Naive B cell (primary cell): ENCODE measurements at places on chromosomes 1 and 21. TPM values are rescaled to one million over a fixed set of nuclear protein-coding genes. Genes with fewer than 3 reads are reported as not detected.
A peak's percentile ranks its signal among the peaks of the same experiment; 100 is the strongest.

GRCh38 chr1:116508085-116508983 lies 62.5 kb downstream of the CD58 start:
- H3K27ac ChIP-seq: no peak overlapping the region
- peaks cover 27% of the 10 kb centered on the region for H3K4me1 ChIP-seq
- no peak overlapping the region for H3K4me3 ChIP-seq
- no peak for DNase-seq
- no peaks in the 10 kb centered on the region for H3K27me3 ChIP-seq

- H3K4me3 ChIP-seq: no peak overlapping the region
- H3K27ac ChIP-seq: no peak overlapping the region
- H3K4me1 ChIP-seq: no peaks in the 10 kb centered on the region
- DNase-seq: no peak
- no peaks in the 10 kb centered on the region for H3K27me3 ChIP-seq
Measured at GRCh38 chr1:238592621-238593020, 701.9 kb upstream of the ZP4 start.

Gene LEFTY1
- not detected for polyA plus RNA-seq

DNA sequence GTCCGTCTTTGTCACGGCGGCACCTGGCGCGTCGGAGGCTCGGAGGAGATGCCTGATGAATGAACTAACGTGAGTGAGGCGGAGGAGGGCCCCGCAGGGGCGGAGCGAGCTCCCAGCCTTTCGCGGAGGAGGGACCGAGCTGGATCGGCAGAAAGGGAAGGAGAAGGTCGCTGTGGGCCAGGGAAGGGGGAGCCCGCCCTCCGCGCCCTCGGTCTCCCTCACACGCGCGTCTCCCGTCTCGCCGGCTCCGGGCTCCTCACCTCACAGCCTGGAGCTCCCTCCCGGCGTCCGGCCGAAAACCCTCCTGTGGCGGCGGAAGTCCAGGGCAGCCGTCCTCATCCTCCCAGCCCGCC lies 519 bp downstream of the ZNF496 start:
- H3K36me3 ChIP-seq: no peaks in the 10 kb centered on the region
- H3K27ac ChIP-seq: peak overlapping the region; percentile 73
- no peaks in the 10 kb centered on the region for H3K27me3 ChIP-seq
- H3K4me3 ChIP-seq: peak overlapping the region; percentile 96

Gene TNFAIP8L2
- not detected for polyA plus RNA-seq

DNA sequence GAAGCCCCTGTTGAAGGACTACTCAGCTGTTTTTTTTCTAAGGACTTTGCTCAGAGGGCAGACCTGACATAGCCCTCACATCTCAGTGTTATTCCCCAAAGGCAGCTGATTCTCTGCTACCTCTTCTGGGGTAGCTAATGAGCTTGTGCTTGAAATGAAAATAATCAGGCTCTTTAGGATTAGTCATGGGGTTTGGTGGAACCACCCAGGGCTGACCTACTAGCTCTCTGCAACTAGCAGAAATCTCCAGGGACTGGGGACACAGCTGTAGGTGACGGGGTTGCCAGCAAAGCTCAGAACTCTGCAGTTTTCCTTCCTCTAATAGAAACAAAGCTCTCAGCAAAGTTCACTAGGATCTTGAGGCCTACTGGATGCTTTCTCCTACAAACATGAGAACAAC lies 106.4 kb upstream of the BCL9 start:
- no peaks in the 10 kb centered on the region for H3K36me3 ChIP-seq
- H3K27ac ChIP-seq: no peak overlapping the region
- no peak overlapping the region for H3K4me3 ChIP-seq
- peaks cover 30% of the 10 kb centered on the region for H3K27me3 ChIP-seq

- H3K27ac ChIP-seq: peak overlapping the region; percentile 94
- H3K4me1 ChIP-seq: peaks cover 76% of the 10 kb centered on the region
- peaks cover 41% of the 10 kb centered on the region for H3K36me3 ChIP-seq
- no peak for DNase-seq
- H3K27me3 ChIP-seq: no peaks in the 10 kb centered on the region
Measured at GRCh38 chr1:145993618-145994390, 2.6 kb downstream of the TXNIP start.

Gene CFAP45
- 0.82 TPM for polyA plus RNA-seq

DNA sequence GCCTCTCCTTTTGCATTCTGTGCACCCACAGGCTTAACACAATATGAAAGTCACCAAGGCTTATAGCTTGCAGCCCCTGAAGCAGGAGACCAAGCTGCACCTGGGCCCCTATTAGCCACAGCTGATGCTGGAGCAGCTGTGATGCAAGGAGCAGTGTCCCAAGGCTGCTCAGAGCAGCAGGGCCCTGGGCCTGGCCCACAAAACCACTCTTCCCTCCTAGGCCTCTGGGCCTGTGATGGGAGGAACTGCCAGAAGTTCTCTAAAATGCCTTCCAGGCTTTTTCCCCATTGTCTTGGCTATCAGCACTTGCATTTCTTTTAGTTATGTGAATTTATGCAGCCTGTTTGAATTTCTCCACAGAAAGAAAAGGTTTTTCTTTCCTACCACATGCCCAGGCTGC lies 89.5 kb upstream of the KCTD3 start:
- no peak overlapping the region for H3K27ac ChIP-seq
- no peaks in the 10 kb centered on the region for H3K27me3 ChIP-seq
- no peak overlapping the region for H3K4me3 ChIP-seq
- H3K4me1 ChIP-seq: no peaks in the 10 kb centered on the region

DNA sequence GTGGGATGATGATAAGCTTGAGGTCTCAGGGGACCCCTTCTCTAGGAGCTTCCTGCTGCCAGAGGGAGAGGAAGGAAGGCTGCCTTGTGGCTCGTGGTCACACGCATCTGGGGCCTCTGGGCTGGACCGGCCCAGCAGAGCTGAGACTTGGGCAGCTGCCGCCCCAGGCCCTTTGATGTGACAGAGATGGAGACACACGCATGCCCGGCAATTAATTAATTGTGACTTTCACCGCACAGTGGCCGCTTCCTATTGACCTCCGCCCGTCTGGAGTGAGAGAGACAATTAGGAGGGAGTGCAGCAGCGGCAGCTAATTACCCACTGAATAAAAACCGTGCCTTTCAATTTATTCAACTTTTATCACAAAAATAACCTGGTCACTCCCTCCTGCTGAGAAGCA lies 16.6 kb upstream of the C1QA start:
- no peak overlapping the region for H3K4me3 ChIP-seq
- H3K27me3 ChIP-seq: peaks cover 23% of the 10 kb centered on the region
- H3K27ac ChIP-seq: no peak overlapping the region

DNA sequence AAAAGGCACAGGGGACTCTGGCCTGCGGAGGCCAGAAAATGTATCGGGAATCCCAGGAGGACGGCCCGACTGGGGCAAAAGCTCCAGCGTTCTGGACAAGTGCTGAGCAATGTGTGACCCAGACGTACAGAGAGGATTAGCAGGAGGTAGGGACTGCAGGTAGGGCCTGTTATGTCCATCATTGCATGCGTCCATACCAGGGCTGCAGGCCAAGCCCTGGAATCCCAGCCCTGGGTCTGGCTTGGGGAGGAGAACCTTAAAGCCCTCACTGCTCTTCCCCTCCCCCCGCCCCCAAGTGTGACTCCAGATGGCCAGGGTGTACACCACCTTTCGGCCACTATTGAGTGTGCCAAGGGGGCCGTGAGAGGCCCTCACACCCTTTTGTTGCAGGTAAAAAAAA lies 2.0 kb downstream of the RNF207 start:
- H3K4me1 ChIP-seq: peaks cover 26% of the 10 kb centered on the region
- H3K27me3 ChIP-seq: peaks cover 25% of the 10 kb centered on the region
- DNase-seq: no peak
- no peaks in the 10 kb centered on the region for H3K36me3 ChIP-seq
- H3K27ac ChIP-seq: no peak overlapping the region

Gene PAQR6
- polyA plus RNA-seq: not detected

- no peak overlapping the region for H3K27ac ChIP-seq
- peaks cover 8% of the 10 kb centered on the region for H3K36me3 ChIP-seq
- H3K27me3 ChIP-seq: no peaks in the 10 kb centered on the region
- DNase-seq: no peak
Measured at GRCh38 chr1:247749870-247750269, 1.9 kb upstream of the OR14A2 start.

- no peak overlapping the region for H3K27ac ChIP-seq
- no peaks in the 10 kb centered on the region for H3K27me3 ChIP-seq
- no peak overlapping the region for H3K4me3 ChIP-seq
- no peaks in the 10 kb centered on the region for H3K36me3 ChIP-seq
Measured at GRCh38 chr1:98090351-98090750, 169.5 kb upstream of the DPYD start.

DNA sequence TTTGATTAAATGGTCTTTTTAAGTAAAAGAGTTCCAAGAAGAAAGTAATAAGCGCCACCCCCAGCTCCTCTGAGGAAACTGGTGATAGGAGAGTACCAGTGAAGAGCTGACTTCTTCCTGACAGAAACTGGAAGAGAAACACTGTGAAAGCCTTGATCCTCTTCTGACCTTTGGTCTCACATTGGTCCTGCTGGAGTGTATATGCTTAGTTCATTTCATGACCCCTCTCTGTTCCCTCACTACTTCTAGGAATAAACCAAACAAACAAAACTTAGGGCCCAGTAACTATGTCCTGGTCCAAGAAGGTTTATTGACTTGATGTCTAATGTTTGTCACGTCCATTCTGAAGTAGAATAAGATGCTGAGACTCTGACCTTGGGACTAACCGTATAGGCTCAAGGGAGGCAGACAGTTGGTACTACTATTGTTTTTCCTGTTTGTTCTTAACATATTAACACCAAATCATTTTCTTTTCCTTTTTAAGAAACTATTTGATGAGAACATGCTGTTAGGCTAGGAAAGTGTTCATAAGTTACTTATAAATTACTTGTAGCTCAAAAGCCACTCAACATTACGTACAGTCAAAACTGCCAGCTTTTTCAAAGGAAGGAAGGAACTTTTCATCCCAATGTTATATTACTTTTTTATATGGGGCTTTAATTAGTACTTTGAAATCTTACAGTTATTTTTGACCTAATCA lies 57.9 kb downstream of the MIER1 start:
- DNase-seq: no peak
- no peak overlapping the region for H3K4me3 ChIP-seq

DNA sequence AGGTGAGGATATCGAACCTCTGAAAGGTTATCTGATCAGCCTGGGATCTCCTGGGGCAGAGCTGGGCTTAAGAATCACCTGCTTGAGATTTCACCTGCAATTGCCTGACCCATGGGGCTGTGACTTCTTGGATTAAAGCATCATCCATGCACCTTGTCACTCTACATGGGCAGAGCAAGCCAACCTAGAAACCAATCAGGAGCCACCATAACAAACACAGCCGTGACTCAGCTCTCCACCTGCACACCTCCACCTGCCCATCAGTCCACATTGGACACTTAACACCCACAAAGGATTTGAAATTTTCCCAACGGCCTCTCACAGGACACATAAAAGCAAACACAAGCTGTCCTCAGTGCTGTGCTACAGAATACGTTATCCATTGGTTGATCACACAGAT lies 35.1 kb upstream of the ETS2 start:
- DNase-seq: no peak
- peaks cover 51% of the 10 kb centered on the region for H3K27me3 ChIP-seq
- H3K27ac ChIP-seq: no peak overlapping the region

Gene HSD3B1
- not detected for polyA plus RNA-seq

GRCh38 chr1:37752583-37753471 lies 12.1 kb downstream of the EPHA10 start:
- no peaks in the 10 kb centered on the region for H3K36me3 ChIP-seq
- H3K27ac ChIP-seq: no peak overlapping the region
- H3K4me1 ChIP-seq: peaks cover 17% of the 10 kb centered on the region
- peaks cover 27% of the 10 kb centered on the region for H3K27me3 ChIP-seq
- no peak for DNase-seq

- H3K4me3 ChIP-seq: peak overlapping the region; percentile 97
- peaks cover 6% of the 10 kb centered on the region for H3K27me3 ChIP-seq
- peaks cover 22% of the 10 kb centered on the region for H3K36me3 ChIP-seq
- peaks cover 85% of the 10 kb centered on the region for H3K4me1 ChIP-seq
- peak overlapping the region; percentile 99 for H3K27ac ChIP-seq
Measured at GRCh38 chr1:207822124-207822601, 70.3 kb downstream of the CD46 start.

Gene LCE1C
- polyA plus RNA-seq: not detected

GRCh38 chr1:116386042-116386441 lies 13.0 kb downstream of the ATP1A1 start:
- H3K27me3 ChIP-seq: no peaks in the 10 kb centered on the region
- no peak overlapping the region for H3K4me3 ChIP-seq
- H3K4me1 ChIP-seq: peaks cover 4% of the 10 kb centered on the region
- H3K36me3 ChIP-seq: peaks cover 31% of the 10 kb centered on the region

Gene EMC1
- polyA plus RNA-seq: 20.1 TPM

GRCh38 chr21:32114419-32115035 lies 164.3 kb downstream of the MIS18A start:
- H3K4me1 ChIP-seq: no peaks in the 10 kb centered on the region
- no peaks in the 10 kb centered on the region for H3K36me3 ChIP-seq
- no peak overlapping the region for H3K4me3 ChIP-seq
- DNase-seq: no peak
- H3K27me3 ChIP-seq: peaks cover 4% of the 10 kb centered on the region
- no peak overlapping the region for H3K27ac ChIP-seq

Gene JAM2
- 5.1 TPM for polyA plus RNA-seq

- H3K27me3 ChIP-seq: peaks cover 38% of the 10 kb centered on the region
- no peak overlapping the region for H3K4me3 ChIP-seq
- no peak overlapping the region for H3K27ac ChIP-seq
- peaks cover 7% of the 10 kb centered on the region for H3K36me3 ChIP-seq
- H3K4me1 ChIP-seq: no peaks in the 10 kb centered on the region
Measured at GRCh38 chr1:223150443-223150842, 7.4 kb upstream of the TLR5 start.
